ENCODE measurements at places on chromosomes 2 and 18. TPM values are rescaled to one million over a fixed set of nuclear protein-coding genes. Genes with fewer than 3 reads are reported as not detected.

Gene KIF1A
- total RNA-seq: not detected

GRCh38 chr18:65380571-65380970 lies 370.2 kb upstream of the CDH7 start:
- no peak overlapping the region for H3K27ac ChIP-seq
- H3K4me3 ChIP-seq: no peak overlapping the region
- H3K27me3 ChIP-seq: peaks cover 48% of the 10 kb centered on the region
- no peak for DNase-seq
- no peaks in the 10 kb centered on the region for H3K36me3 ChIP-seq
- H3K4me1 ChIP-seq: no peaks in the 10 kb centered on the region

Gene DSG1
- total RNA-seq: not detected

DNA sequence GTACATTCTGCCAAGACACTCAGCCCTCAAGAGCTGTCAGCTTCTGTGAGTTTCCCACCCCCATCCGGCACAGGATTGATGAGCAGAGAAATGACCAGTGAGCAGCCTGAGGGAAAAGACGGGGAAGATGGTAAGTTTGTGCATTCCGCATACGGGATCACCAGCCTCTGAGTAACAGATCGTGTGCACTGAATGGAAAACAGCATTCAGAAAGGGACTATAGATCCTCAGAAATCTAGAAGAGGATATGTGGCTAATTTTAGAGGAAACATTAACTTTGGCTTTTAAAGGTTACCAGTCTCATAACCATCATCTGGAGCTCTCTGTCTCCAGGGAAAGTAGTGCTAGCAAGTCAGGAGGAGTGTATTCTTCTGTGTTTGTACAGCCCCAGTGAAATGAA lies 326.0 kb downstream of the TGIF1 start:
- peaks cover 11% of the 10 kb centered on the region for H3K4me1 ChIP-seq
- H3K4me3 ChIP-seq: no peak overlapping the region
- no peak for DNase-seq

DNA sequence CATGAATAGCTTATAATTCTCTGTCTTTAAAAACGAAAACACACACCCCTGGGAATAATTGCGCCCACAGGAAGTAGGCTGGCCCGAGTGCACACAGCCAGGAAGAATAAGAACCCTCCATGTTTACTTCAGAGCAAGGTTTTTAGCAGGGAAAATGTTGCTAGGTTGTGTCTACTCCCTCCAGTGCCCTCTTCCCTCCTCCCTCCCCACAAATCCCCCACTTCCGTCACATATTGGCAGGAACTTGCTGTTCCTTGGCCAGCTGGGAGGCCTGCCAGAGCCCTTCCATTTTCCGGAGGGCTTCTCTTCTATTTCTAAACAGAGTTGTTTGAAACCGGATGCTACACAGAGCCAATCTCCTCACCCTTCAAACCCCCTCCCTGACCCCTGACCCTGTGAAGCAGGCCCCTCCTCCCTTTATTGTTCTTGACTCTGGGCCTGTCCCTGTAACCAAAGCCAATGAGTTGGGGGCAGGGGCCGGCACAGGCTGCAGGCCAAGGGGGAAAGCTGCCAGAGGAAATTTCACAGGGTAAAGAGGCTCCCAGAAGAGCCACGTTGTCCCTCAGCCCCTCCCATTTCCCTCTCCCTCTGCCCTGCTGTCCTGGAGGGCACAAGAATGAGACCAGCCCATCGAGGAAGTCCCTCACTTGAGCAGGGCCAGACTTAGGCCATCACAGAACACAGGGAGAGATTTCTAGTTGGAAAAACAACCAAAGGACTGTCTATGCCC lies 49.8 kb upstream of the LGALSL start:
- no peaks in the 10 kb centered on the region for H3K27me3 ChIP-seq
- no peaks in the 10 kb centered on the region for H3K36me3 ChIP-seq
- H3K4me3 ChIP-seq: no peak overlapping the region
- DNase-seq: peak; percentile 96

GRCh38 chr18:72899338-72899737 lies 31.6 kb upstream of the NETO1 start:
- no peaks in the 10 kb centered on the region for H3K4me1 ChIP-seq
- H3K27ac ChIP-seq: no peak overlapping the region
- no peaks in the 10 kb centered on the region for H3K36me3 ChIP-seq
- DNase-seq: peak; percentile 18

DNA sequence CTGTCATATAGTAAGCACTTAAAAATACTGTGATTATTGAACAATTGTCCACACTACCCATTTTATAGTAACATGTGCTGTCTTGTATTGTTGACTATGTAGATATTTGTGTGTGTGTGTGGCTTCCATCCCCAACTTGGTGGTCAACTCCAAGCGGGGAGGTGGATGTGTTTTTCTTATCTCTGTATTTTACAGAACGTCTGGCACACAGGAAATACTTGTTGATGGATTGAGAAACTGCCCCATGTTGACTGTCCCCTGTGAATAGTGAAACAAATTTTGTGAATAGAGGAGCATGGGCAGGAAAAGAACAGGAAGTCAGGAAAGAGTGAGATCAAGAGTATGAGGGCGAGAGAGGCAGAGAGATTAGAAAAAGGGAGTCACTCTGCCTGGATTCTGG lies 83.6 kb downstream of the CELF4 start:
- no peak for DNase-seq
- H3K27me3 ChIP-seq: peaks cover 22% of the 10 kb centered on the region
- no peaks in the 10 kb centered on the region for H3K36me3 ChIP-seq
- no peaks in the 10 kb centered on the region for H3K4me1 ChIP-seq
- no peak overlapping the region for H3K4me3 ChIP-seq
- no peak overlapping the region for H3K27ac ChIP-seq

- H3K4me1 ChIP-seq: no peaks in the 10 kb centered on the region
- H3K36me3 ChIP-seq: no peaks in the 10 kb centered on the region
- peak; percentile 17 for DNase-seq
- H3K27me3 ChIP-seq: peaks cover 19% of the 10 kb centered on the region
These were observed 383.4 kb downstream of the CBLN2 start for GRCh38 chr18:72160510-72161445.

DNA sequence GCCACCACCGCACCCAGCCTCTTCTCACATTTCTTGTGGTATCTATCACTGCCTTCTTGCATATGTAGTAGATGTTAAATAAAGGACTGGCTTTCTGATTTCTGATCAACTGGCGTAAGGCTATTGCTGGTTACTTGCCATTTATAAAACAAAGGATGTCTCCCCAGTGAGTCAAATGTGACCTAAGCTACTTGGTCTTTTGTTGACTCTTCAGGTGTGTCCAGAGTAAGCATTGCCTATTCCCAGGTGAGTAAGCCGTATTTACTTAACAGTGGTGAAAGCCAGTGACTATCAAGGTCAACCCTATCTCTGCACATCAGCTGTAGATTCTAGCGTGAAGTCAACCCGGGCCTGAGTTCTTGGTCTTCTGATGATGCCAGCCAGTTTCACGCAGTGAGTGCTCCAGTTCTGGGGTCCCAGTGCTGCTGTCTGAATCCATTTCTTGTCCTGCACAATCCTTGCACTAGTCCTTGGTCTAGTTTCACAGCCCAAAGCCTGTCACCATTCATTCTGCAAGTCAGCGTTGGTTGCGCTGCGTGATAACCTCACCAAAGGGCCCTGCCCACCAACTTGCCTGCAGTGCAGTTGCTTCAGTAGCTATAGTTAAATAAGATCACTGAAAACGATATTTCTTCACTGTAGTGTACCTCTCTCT lies 120.2 kb downstream of the GBX2 start:
- no peaks in the 10 kb centered on the region for H3K4me1 ChIP-seq
- H3K4me3 ChIP-seq: no peak overlapping the region
- H3K36me3 ChIP-seq: peaks cover 35% of the 10 kb centered on the region

Gene LYG2
- total RNA-seq: not detected

GRCh38 chr2:240024766-240025165 lies 376 bp downstream of the NDUFA10 start:
- peak; percentile 5 for DNase-seq
- peaks cover 14% of the 10 kb centered on the region for H3K4me1 ChIP-seq
- peak overlapping the region; percentile 85 for H3K27ac ChIP-seq
- peaks cover 9% of the 10 kb centered on the region for H3K27me3 ChIP-seq

DNA sequence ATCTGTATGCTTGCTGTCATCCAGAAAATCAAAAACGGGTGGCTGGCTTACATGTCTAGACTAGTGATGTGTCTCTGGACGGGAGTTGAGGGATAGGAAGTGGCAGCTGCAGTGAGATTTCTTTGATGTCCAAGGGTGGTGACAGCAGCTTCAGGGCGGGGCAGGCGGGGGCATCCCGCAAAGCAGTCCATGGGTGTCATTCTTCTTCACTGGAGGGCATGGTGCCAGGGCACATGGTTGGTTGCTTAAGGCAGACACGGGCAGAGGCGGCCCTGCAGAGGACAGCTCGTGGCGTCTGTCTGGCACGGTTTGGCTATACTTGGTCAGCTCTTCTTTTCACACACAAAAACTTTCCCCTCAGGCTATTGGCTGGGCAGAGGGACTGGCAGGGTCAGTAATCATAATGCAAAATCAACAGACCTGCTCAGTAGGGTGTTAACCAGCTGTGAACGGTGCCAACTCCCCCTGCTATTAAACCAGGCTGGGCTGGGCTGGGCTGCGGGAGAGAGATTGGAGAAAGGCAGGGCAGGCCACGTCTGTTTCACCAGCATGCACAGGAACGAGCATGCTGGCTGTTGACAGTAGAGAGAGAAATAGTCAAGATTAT lies 63.7 kb downstream of the COL4A3 start:
- peak; percentile 82 for DNase-seq
- H3K27me3 ChIP-seq: no peaks in the 10 kb centered on the region
- peak overlapping the region; percentile 66 for H3K27ac ChIP-seq
- H3K36me3 ChIP-seq: no peaks in the 10 kb centered on the region
- H3K4me3 ChIP-seq: peak overlapping the region; percentile 63

DNA sequence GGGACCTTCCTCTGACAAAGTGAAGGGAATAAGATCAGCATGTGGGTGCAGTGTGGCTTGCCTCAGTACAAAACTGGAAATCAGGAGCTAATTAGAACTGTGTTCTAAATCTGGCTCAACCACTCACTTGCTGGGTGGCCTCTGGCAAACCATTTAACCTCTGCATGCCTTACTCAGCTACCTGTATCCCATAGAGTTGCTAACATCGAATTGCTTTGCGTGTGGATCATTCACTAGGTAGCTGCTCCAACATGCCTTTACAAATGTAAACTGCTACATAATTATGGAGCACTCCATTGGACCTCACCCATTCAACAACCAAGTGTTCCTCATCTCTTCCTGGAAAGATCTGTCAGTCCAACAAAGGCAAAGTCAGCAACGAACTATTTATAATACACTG lies 19.0 kb downstream of the PLEKHM3 start:
- no peak for DNase-seq
- no peak overlapping the region for H3K27ac ChIP-seq
- no peaks in the 10 kb centered on the region for H3K27me3 ChIP-seq
- H3K4me3 ChIP-seq: no peak overlapping the region

- H3K4me3 ChIP-seq: no peak overlapping the region
- H3K27ac ChIP-seq: no peak overlapping the region
- no peak for DNase-seq
- no peaks in the 10 kb centered on the region for H3K27me3 ChIP-seq
These were observed 126.9 kb downstream of the SOX11 start for GRCh38 chr2:5818961-5819600.

DNA sequence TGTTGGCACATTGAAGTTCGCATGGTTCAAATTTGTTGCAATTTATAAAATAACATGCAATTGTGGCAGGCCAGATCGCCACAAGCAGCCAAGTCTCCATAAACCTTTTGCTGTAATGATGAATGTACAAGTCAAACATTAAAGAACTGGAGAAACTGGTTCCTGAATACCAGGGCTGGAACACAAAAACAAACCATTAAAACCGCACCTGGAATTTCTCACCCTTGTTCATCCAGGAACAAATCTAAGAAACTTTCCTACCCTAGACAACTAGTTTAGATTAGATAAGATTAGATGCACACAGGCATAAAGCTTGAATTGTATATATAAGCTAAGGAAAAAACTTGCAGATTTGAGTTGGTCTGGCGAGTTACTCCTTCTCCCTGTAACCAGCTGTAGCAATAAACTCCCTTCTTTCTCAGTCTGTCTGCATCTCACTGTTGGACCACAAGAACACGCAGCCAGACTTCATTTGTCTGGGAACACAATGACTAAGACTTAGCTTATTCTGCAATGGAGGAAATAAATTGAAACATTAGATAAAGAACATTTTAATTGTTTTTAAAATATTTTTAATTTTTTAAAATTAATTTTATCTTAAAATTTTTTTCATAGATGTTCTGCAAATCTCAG lies 1835.5 kb upstream of the LRRTM1 start:
- no peak for DNase-seq
- no peaks in the 10 kb centered on the region for H3K27me3 ChIP-seq
- no peak overlapping the region for H3K27ac ChIP-seq
- no peak overlapping the region for H3K4me3 ChIP-seq
- no peaks in the 10 kb centered on the region for H3K36me3 ChIP-seq

GRCh38 chr18:2179498-2180183 lies 391.7 kb downstream of the METTL4 start:
- no peak for DNase-seq
- no peaks in the 10 kb centered on the region for H3K27me3 ChIP-seq
- no peaks in the 10 kb centered on the region for H3K36me3 ChIP-seq
- no peak overlapping the region for H3K4me3 ChIP-seq
- H3K27ac ChIP-seq: no peak overlapping the region

DNA sequence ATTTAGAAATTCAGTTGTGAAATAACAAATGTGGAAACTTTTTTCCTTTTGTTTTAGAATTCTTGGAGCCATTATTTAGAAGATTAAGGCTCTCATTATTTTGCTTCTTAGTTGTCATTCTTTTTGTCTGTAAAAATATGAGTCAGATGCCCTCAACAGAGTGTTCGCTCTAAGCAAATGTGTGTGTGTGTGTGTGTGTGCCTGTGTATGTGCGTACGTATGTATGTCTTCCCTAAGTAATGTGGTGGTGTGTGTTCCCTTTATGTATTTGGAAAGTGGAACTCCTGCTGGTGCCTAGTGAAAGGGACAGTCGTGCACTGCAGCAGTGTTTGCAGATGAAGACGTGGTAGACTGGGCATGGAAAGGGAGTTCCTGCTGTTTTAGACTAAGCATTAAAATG lies 27.5 kb downstream of the ZNF407 start:
- no peaks in the 10 kb centered on the region for H3K4me1 ChIP-seq
- no peak overlapping the region for H3K4me3 ChIP-seq
- H3K27ac ChIP-seq: no peak overlapping the region

Gene GRP
- not detected for total RNA-seq

DNA sequence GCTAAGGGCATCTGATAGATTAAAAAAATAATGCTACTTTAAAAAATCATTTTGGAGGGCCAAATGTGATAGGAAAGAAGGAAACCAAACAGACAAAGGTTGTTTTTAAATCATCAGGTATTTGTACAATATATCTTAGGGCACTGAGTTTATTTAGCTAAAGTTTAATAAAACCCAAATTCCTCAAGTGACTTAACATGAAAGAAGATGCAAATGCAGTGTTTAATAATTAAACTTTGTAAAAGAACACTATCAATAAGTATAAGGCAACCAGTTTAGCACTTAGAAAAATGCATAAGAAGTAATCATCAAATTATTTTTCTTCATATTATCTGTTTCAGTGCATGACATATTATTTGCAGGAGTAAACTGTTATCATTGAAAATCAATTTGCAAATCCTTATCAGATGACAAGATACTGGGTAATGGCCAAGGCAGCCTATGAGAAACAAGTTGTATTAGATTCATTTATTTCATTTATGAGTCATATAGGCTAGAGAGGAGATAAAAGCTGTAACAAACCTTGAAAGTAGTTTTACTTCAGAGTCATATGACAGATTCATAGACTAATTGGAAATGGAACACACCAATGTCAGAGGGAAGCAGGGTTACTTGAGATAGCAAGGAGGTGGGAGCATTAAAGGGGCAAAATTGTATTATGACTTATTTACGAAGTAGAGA lies 165.5 kb downstream of the GCA start:
- peaks cover 96% of the 10 kb centered on the region for H3K27me3 ChIP-seq
- no peak for DNase-seq
- H3K36me3 ChIP-seq: no peaks in the 10 kb centered on the region
- H3K4me1 ChIP-seq: no peaks in the 10 kb centered on the region
